ENCODE measurements at places on chromosomes 1 and 21.

- no peaks in the 10 kb centered on the region for H3K36me3 ChIP-seq
- DNase-seq = no peak
- H3K4me1 ChIP-seq = no peaks in the 10 kb centered on the region
- H3K4me3 ChIP-seq = no peak overlapping the region
These were observed 18.7 kb upstream of the GOLT1A start for GRCh38 chr1:204232526-204232925.

DNA sequence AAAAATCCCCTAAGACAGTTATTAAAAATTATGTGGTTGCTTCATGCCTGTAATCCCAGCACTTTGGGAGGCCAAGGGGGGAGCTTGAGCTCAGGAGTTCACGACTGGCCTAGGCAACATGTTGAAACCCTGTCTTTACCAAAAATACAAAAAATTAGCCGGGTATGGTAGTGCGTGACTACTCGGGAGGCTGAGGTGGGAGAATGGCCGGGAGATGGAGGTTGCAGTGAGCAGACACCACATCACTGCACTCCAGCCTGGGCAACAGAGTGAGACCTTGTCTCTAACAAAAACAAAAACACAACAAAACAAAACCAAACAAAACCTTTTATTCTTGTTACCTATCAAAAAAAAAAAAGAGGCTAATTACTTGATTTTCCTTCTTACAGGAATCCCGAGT is 2.1 kb downstream of the ELK4 start:
- H3K4me3 ChIP-seq = peak overlapping the region; percentile 87
- H3K27ac ChIP-seq = peak overlapping the region; percentile 97

GRCh38 chr1:180237869-180238476 is 7.9 kb downstream of the LHX4 start:
- DNase-seq = no peak
- peaks cover 99% of the 10 kb centered on the region for H3K27me3 ChIP-seq
- H3K36me3 ChIP-seq = peaks cover 3% of the 10 kb centered on the region
- peaks cover 11% of the 10 kb centered on the region for H3K4me1 ChIP-seq
- H3K27ac ChIP-seq = no peak overlapping the region

GRCh38 chr1:15838721-15839120 is 8.8 kb upstream of the SPEN start:
- H3K4me3 ChIP-seq = no peak overlapping the region
- H3K4me1 ChIP-seq = peaks cover 19% of the 10 kb centered on the region
- no peak for DNase-seq
- no peaks in the 10 kb centered on the region for H3K36me3 ChIP-seq
- no peak overlapping the region for H3K27ac ChIP-seq
- H3K27me3 ChIP-seq = peaks cover 11% of the 10 kb centered on the region

- no peak overlapping the region for H3K4me3 ChIP-seq
- no peaks in the 10 kb centered on the region for H3K4me1 ChIP-seq
- H3K27me3 ChIP-seq = no peaks in the 10 kb centered on the region
These were observed 329.4 kb upstream of the CHRM3 start for GRCh38 chr1:239056940-239057339.

- no peak for DNase-seq
- H3K4me3 ChIP-seq = no peak overlapping the region
- no peaks in the 10 kb centered on the region for H3K27me3 ChIP-seq
- H3K4me1 ChIP-seq = no peaks in the 10 kb centered on the region
- no peak overlapping the region for H3K27ac ChIP-seq
- H3K36me3 ChIP-seq = no peaks in the 10 kb centered on the region
These were observed 110.6 kb upstream of the HMGB4 start for GRCh38 chr1:33753087-33753856.

GRCh38 chr1:26831059-26831458 is 4.6 kb downstream of the ZDHHC18 start:
- H3K4me3 ChIP-seq = no peak overlapping the region
- no peaks in the 10 kb centered on the region for H3K27me3 ChIP-seq
- DNase-seq = no peak
- H3K36me3 ChIP-seq = peaks cover 78% of the 10 kb centered on the region
- H3K27ac ChIP-seq = peak overlapping the region; percentile 79

DNA sequence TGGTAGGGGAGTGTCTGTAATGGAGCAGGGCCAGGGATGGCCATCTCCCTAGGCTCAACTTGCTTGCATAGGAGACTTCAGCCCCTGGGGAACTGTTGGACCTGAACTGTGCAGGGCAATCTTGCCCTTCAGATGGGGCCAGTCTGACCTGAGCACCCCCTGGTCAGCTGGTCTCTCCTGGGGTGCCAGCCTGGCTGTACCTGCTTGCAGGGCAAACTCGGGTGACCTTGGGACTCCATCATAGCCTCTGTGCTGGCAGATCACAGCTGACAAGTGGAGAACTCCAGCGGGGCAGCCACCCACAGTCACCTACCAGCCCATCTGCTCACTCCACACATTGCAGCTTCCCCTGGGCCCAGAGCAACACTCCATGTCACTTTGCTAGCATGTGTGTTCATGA is 8.1 kb downstream of the SPRR2A start:
- H3K27ac ChIP-seq = no peak overlapping the region
- no peaks in the 10 kb centered on the region for H3K4me1 ChIP-seq
- no peak overlapping the region for H3K4me3 ChIP-seq
- no peaks in the 10 kb centered on the region for H3K27me3 ChIP-seq
- no peak for DNase-seq

GRCh38 chr1:21640653-21641052 is 28.5 kb downstream of the RAP1GAP start:
- DNase-seq = no peak
- no peaks in the 10 kb centered on the region for H3K4me1 ChIP-seq
- no peak overlapping the region for H3K4me3 ChIP-seq
- H3K36me3 ChIP-seq = no peaks in the 10 kb centered on the region
- H3K27ac ChIP-seq = no peak overlapping the region

GRCh38 chr21:38902608-38903445 is 97.1 kb downstream of the ETS2 start:
- H3K4me3 ChIP-seq = no peak overlapping the region
- H3K27ac ChIP-seq = no peak overlapping the region
- no peaks in the 10 kb centered on the region for H3K4me1 ChIP-seq
- DNase-seq = no peak
- no peaks in the 10 kb centered on the region for H3K27me3 ChIP-seq
- no peaks in the 10 kb centered on the region for H3K36me3 ChIP-seq

DNA sequence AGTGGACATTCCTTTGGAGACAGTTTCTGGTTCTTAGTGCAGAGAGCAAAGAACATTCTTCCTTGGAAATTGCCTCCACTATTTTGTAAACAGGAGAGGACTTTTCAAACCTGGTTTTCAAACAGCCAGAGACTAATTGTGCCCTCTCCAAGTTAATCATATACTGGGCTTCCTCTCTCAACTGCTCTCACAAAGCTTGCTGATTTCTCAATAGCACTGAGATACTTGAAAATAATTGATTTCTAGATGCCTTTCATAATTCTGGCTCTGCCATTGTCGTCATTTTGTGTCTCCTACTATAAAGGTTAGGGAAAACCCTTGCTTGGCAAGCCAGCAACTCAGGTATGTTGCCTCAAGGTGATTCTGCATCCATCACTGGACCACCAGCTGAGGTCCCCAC is 56.0 kb downstream of the KCNJ15 start:
- no peak overlapping the region for H3K27ac ChIP-seq
- H3K27me3 ChIP-seq = peaks cover 4% of the 10 kb centered on the region
- H3K36me3 ChIP-seq = no peaks in the 10 kb centered on the region

DNA sequence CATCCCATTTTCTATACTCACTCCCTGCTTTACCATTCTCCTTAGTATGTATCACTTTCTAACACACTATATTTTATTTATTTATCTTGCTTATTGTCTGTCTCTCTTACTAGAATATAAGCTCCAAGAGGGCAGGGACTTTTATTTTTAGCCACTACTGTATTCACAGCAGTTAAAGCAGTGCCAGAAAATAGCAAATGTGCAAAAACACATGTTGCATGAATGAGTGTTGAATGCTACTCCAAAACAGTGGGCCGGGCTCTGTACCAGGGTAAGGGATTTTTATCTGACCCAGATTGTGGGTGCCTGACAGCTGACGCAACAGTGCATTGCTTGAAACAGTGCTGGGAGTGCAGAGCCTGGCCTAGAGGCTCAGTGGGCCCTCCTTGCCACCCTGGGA is 24.7 kb downstream of the COL16A1 start:
- H3K4me1 ChIP-seq = no peaks in the 10 kb centered on the region
- no peak for DNase-seq
- H3K36me3 ChIP-seq = no peaks in the 10 kb centered on the region

DNA sequence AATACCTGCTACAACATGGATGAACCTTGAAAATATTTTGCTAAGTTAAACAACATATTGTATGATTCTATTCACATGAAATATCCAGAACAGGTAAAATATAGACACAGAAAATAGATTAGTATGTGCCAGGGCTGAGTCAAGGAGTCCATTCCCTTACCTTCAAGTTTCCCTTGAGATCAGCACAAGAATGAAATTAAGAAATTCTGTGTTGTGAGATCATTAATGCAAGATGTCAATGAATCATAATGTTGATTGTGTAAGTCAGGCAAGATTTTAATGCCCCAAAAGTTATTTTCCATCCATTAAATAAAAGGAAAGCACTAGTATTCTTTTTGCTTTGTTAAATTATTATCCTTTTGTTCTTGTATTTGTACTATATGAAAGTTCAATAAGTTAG is 139.4 kb downstream of the MRPL39 start:
- peaks cover 16% of the 10 kb centered on the region for H3K4me1 ChIP-seq
- H3K36me3 ChIP-seq = peaks cover 3% of the 10 kb centered on the region
- no peaks in the 10 kb centered on the region for H3K27me3 ChIP-seq
- DNase-seq = no peak
- H3K27ac ChIP-seq = no peak overlapping the region

- DNase-seq = no peak
- peaks cover 50% of the 10 kb centered on the region for H3K4me1 ChIP-seq
These were observed 28.5 kb upstream of the C1orf105 start for GRCh38 chr1:172391976-172392375.

DNA sequence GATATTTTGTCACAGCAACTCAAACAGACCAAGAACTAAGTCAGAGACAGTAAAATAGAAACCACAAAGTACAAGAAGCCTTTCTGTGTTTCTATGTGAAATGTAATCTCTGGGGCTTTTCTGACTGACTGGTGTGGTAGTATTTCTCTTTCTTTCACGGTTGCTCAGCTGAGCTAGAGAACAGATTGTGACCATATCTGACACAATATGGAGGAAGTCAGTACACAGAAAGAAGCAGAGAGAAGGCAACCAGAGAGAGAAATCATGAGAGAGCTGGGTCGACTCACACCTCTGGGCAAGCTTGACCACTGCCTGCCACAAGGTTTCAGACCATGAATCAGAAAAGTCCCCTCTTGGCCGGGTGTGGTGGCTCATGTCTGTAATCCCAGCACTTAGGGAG is 208.9 kb upstream of the GREM2 start:
- no peak for DNase-seq
- no peak overlapping the region for H3K27ac ChIP-seq
- H3K4me3 ChIP-seq = no peak overlapping the region
- H3K27me3 ChIP-seq = no peaks in the 10 kb centered on the region
- no peaks in the 10 kb centered on the region for H3K4me1 ChIP-seq
- H3K36me3 ChIP-seq = no peaks in the 10 kb centered on the region

GRCh38 chr1:3027611-3028371 is 6.5 kb downstream of the ACTRT2 start:
- peaks cover 16% of the 10 kb centered on the region for H3K27me3 ChIP-seq
- H3K36me3 ChIP-seq = no peaks in the 10 kb centered on the region
- peaks cover 10% of the 10 kb centered on the region for H3K4me1 ChIP-seq
- peak; percentile 18 for DNase-seq
- no peak overlapping the region for H3K27ac ChIP-seq

DNA sequence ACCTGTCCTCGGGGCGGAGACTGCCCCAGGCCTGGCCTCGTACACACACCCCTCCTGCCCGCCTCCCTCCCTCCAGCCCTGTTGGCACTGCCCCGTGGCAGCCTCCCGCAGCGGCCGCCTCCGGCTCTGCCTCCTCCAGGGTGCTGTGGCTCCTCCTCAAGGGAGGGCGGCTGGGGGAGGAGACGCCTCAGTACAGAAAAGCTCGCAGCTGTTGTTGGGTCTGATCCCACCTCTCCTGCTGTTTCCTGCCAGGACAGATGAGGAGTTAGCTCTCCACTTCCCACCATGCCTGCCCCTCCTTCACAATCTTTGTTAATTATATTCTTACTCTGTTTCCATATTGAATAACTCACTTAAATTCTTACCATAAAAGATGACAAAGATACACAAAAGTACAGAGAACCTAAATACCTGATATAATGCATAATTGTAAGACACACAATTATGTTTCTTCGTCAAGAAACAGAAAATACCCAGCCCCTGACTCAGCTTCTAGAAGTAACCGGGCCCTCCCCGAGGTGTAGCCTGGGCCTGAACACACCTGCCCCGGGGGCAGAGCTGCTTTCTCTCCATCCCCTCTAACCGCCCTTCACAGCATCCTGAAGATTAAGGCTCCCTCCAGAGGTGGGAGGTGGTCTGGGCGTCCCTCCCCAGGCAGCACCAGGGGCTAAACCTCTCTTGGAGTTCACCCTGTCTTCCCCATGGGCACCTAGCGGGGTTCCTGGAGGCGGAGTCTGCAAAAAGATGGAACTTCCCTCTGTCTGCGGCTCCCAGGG is 30.6 kb upstream of the COL6A1 start:
- no peak for DNase-seq
- no peaks in the 10 kb centered on the region for H3K36me3 ChIP-seq
- H3K4me1 ChIP-seq = no peaks in the 10 kb centered on the region
- H3K27ac ChIP-seq = no peak overlapping the region
- no peak overlapping the region for H3K4me3 ChIP-seq

- H3K4me3 ChIP-seq = no peak overlapping the region
- H3K27me3 ChIP-seq = no peaks in the 10 kb centered on the region
- no peak overlapping the region for H3K27ac ChIP-seq
- H3K36me3 ChIP-seq = no peaks in the 10 kb centered on the region
These were observed 378.1 kb downstream of the LMO4 start for GRCh38 chr1:87706779-87707228.

- H3K27me3 ChIP-seq = no peaks in the 10 kb centered on the region
- H3K36me3 ChIP-seq = no peaks in the 10 kb centered on the region
- no peaks in the 10 kb centered on the region for H3K4me1 ChIP-seq
These were observed 163.4 kb upstream of the CHRM3 start for GRCh38 chr1:239222999-239223398.

GRCh38 chr1:71521655-71522264 is 440.9 kb upstream of the ZRANB2 start:
- H3K4me3 ChIP-seq = no peak overlapping the region
- DNase-seq = no peak
- no peaks in the 10 kb centered on the region for H3K36me3 ChIP-seq
- H3K4me1 ChIP-seq = no peaks in the 10 kb centered on the region

- H3K4me3 ChIP-seq = peak overlapping the region; percentile 77
- DNase-seq = no peak
- H3K27me3 ChIP-seq = no peaks in the 10 kb centered on the region
These were observed 674 bp downstream of the CEP350 start for GRCh38 chr1:179955287-179955680.

- H3K27ac ChIP-seq = no peak overlapping the region
- DNase-seq = no peak
- H3K27me3 ChIP-seq = peaks cover 58% of the 10 kb centered on the region
These were observed 9.0 kb downstream of the NPR1 start for GRCh38 chr1:153687346-153688125.
